ENCODE measurements at places on chromosomes 4 and X.
A peak's percentile ranks its signal among the peaks of the same experiment; 100 is the strongest.

GRCh38 chr4:29467044-29467717 lies 1253.0 kb upstream of the PCDH7 start:
- no peak for DNase-seq

DNA sequence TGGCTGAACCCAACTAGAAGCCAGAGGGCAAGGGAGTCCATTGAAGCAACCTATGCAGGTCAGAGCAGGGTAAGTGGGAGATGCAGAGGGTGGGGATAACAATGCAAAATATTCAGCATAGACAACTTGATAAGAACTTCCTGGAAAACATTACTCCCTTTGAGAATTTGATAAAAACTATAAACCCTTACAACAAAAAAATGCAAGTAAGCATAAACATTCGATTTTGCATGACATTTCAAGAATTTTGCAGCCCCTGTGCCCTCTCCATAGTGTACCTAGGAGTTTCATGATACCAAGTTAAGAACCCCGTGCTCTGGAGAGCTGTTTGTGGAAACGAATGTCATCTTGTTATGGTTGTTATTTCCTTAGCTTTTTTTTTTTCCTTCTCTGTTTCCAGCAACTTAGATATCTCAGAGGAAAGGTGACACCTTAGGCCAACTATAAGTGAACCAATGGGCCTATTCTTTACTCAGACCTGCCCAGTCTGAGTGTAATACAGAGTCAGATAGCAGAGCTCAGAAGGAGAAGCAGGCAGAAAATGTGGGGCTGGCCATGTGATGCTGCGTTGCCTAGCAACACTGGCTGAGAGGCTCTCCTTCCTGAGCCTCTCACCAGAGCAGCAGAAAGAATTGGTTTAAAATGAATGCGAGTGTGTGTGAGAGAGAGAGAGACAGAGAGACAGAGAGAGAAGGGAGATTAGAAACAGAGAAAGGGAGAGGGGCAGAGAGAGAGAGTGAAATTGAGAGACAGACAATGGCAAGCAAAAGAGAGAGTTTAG lies 36.7 kb upstream of the GABRQ start:
- no peak for DNase-seq

- peak; percentile 23 for DNase-seq
Observed at GRCh38 chr4:184444953-184445309, 29.4 kb downstream of the IRF2 start.

- DNase-seq = no peak
Observed at GRCh38 chr4:158930639-158930972, 161.8 kb downstream of the FNIP2 start.

- DNase-seq = no peak
Observed at GRCh38 chr4:138821331-138821730, 194.2 kb upstream of the NOCT start.

- no peak for DNase-seq
Observed at GRCh38 chrX:153906126-153906917, 1.8 kb downstream of the AVPR2 start.

DNA sequence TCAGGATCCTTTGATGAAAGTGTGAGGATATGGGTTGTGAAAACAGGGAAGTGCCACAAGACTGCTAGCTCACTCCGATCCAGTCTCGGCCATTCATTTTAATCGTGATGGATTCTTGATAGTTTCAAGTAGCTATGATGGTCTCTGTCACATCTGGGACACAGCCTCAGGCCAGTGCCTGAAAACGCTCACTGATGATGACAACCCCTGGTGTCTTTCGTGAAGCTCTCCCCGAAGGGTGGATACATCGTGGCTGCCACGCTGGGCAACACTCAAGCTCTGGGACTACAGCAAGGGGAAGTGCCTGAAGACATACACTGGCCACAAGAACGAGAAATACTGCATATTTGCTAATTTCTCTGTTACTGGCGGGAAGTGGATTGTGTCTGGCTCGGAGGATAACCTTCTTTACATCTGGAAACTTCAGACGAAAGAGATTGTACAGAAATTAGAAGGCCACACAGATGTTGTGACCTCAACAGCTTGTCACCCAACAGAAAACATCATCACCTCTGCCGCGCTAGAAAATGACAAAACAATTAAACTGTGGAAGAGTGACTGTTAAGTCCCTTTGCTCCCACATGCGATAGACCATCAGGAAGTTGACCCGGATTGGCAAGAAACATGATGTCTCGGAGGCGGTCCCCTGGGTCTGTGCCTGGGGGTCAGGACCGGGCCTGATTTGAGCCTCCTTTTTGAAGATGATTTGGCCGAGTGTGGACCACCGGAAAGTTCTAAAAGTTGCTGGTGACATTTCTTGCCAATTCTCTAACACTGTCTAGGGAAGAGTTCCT lies 22.2 kb downstream of the LIAS start:
- DNase-seq = no peak

GRCh38 chr4:140187316-140187695 lies 33.3 kb upstream of the MAML3 start:
- no peak for DNase-seq

DNA sequence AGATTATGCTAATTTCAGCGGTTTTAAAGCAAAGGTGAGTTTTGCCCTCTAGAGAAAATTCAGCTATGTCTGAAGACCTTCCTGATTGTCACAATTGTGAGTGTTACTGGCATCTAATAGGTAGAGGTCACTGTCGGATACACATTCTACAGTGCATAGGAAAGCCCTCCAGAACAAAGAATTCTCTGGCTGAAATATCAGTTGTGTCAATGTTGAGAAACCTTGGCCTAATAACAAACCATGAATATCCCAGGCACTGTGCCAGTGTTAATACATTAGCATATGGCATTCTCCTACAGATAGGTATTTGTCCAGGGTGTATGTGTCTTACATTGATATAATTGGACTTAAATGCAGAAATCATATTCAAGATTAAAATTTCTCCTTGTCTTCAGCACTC lies 294.3 kb downstream of the FSTL5 start:
- DNase-seq = no peak

DNA sequence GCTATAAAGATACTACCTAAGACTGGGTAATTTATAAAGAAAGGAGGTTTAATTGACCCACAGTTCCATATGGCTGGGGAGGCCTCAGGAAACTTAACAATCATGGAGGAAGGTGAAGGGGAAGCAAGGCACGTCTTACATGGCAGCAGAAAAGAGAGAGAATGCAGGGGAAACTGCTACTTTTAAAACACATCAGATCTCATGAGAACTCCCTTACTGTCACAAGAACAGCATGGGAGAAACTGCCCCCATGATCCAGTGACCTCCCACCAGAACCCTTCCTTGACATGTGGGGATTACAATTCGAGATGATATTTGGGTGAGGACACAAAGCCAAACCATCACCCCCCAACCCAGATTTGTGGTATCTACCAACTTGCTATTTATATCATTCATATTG lies 13.9 kb downstream of the TEX13C start:
- no peak for DNase-seq

DNA sequence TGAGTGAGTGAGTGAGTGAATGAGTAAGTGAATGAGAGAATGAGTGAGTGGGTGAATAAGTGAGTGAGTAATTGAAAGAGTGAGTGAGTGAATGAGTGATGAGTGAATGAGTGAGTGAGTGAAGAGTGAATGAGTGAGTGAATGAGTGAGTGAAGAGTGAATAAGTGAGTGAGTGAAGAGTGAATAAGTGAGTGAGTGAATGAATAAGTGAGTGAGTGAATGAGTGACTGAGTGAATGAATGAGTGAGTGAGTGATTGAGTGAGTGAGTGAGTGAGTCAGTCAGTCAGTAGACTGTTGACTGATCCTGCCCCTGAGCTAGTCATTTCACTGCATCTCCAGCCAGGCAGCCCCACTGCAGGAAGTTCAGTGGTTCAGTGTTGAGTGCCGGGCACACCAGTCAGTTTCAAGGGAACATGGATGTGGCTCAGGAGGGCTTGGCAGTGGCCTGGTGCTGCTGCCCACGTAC lies 228.4 kb upstream of the PSAPL1 start:
- no peak for DNase-seq

All from activated CD4-positive, alpha-beta T cell treated with anti-CD3 and anti-CD28 coated beads, Interleukin-2, amount 50 U/mL, for 4 hours (primary cell).